ENCODE measurements at places on chromosomes 13 and 19.

DNA sequence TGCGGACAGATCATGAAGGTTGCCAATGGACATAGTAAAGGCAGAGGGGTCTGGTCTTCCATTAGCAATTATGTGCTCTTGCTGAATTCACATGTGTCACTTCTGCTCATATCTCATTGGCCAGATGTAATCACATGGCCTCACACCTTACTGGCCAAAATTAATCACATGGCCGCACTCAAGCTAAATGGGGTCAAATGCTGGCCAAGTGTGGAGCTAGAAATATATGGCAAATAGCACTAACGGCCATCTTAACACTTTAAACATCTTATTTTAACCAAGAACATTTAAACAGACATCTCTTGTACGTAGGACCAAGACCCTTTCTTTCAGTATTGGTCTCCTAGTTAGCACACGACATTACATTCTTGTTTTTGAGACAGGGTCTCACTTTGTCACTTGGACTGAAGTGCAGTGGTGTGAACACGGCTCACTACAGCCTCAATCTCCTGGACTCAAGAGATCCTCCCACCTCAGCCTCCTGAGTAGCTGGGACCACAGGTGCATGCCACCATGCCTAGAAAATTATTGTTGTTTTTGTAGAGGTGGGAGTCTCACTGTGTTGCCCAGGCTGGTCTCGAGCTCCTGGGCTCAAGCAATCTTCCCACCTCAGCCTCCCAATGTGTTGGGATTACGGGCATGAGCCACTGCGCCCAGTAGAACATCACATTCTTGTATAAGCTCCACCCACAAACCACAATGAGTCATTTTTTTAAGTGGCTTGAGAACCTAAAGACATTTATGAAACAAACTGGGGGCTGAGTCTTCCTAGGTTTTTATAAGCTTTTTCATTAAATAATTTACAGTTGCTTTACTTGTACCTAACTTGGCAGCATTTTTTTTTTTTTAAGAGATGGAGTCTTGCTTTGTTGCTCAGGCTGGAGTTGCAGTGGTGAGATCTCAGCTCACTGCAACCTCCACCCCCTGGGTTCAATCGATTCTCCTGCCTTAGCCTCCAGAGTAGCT, 2.9 kb upstream of the PTOV1 start:
- no peak for DNase-seq

DNA sequence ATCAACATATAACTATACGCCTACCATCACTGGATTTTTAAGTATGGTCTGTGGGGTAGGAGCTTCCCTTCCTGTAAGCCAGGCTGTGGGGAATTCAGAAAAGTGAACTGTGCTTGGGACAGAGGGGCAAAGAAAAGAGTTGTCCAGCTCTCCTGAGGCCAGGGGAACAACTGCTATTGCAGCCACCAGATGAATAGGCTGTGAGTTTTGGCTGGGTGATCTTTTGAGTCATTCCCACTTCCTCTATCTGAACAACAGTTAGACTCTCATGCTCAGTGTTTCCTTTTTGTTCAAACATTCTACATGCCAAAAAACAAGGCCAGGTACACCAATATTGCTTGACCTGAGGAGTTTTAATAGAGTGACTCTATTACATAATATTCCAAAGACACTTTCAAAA, 426.2 kb upstream of the DACH1 start:
- DNase-seq: no peak

- DNase-seq: no peak
Measured at GRCh38 chr13:110162866-110163658, 143.9 kb downstream of the COL4A1 start.

GRCh38 chr13:74920920-74921319, 561.0 kb downstream of the TBC1D4 start:
- no peak for DNase-seq

DNA sequence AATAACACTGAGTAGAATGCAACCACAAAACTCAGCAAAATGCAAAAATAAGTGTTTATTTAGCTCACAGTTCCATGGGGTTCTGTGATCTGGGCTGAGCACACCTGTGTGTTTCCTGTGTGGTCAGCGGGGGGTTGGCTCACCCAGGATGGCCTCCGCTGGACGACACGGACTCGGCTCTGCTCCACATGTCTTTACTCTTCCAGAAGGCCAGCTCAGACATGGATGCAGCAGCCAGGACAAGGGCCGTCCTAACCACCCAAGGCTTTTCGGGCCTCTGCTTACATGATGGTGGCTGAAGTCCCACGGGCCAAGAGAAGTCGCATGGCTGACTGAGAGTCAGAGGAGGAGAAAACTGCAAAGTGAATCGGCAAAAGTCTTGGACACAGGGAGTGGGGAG, 153.5 kb upstream of the IRS2 start:
- no peak for DNase-seq

DNA sequence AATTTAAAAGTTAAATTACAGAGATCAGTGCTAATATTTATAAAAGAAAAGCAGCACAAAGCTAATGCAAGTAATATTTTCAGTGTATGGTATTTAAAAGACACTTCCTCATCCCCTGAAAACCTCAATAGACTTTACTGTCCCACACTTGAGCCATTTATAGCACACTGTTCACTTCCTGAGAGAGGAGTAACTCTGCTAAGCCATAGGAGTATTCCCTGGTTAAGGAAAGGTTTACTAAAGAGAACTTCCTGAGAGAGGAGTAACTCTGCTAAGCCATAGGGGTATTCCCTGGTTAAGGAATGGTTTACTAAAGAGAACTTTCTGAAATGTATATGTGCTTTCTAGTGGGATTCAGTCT, 159.4 kb downstream of the NHLRC3 start:
- no peak for DNase-seq

DNA sequence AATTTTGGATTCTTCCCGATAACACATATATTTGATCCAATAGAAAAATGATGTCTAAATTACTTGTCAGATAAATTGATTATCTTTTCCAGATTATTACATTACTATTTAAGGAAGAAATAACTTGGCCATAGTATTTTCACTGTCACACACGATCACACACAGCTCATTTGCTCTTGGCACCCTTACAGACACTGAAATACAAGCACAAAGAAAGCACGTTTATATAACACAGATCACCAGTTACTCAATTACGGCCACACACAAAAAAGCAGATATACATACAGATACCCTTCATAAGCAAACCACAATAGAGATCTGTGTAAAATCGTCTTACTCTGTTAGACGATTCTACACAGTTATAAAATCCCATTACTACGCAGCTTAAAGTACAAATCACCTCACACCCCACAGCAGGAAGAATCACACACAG, 716 bp upstream of the ZNF420 start:
- DNase-seq: peak; percentile 60

- DNase-seq: no peak
Measured at GRCh38 chr19:6041071-6041470, 63.1 kb upstream of the RANBP3 start.

DNA sequence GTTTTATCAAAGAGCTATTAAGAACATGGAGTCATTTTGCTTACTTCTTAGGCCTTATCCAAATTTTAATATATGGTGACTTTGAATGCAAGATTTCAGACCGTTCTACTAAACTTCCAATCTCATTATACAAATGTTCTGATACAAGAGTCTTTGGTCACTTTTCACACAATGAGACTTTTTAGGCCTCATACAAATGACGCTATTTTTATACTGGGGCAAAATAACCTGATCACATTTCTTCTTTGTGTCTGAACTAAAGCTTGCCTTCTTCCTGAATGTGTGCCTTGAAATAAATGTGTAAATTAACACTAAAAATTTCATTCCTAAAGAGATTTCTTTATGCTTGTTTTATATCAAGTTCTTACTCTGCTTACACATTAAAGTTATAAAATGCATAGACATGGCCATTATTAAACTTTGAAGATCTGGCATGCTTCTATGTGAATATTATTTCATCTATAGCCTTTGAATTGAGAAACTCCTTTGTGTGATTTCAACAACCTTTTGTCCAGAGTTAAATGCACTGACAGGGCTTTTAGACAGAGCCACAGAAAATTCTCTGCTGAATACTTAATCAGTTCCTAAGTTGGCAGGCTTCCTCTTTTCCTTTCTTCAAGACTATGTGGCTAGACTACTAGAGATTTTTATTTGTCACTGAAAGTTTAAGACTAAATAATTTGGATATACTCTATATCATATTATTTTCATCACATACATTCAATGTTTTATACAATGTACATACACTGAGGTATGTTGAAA, 86.1 kb downstream of the EDNRB start:
- no peak for DNase-seq

DNA sequence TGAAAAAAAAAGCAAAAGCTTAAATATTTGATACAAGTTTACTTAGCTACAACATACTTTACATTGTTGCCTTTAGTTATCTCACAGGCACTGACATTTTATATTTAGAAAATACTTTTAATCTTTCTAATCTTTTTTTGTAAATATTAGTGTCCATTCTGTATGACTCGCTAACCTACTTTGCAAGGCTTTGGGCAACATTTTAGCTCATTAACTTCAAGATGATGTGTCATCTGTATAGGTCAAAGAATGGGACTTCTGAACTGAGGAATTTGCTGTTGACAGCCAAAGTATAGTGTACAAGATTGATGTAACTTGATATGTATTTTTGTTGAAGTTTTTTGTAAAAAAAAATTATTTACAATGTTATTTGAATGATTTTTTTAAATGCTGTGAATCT, 2.7 kb upstream of the C1QTNF9 start:
- no peak for DNase-seq

GRCh38 chr13:26022538-26023292, 29.1 kb downstream of the SHISA2 start:
- no peak for DNase-seq

- DNase-seq: peak; percentile 29
Measured at GRCh38 chr19:54207983-54208783, 7.5 kb downstream of the RPS9 start.
